ENCODE measurements at places on chromosomes 5 and 9.
A peak's percentile ranks its signal among the peaks of the same experiment; 100 is the strongest.

GRCh38 chr9:114120192-114121014, 21.3 kb upstream of the KIF12 start:
- DNase-seq, result no peak

DNA sequence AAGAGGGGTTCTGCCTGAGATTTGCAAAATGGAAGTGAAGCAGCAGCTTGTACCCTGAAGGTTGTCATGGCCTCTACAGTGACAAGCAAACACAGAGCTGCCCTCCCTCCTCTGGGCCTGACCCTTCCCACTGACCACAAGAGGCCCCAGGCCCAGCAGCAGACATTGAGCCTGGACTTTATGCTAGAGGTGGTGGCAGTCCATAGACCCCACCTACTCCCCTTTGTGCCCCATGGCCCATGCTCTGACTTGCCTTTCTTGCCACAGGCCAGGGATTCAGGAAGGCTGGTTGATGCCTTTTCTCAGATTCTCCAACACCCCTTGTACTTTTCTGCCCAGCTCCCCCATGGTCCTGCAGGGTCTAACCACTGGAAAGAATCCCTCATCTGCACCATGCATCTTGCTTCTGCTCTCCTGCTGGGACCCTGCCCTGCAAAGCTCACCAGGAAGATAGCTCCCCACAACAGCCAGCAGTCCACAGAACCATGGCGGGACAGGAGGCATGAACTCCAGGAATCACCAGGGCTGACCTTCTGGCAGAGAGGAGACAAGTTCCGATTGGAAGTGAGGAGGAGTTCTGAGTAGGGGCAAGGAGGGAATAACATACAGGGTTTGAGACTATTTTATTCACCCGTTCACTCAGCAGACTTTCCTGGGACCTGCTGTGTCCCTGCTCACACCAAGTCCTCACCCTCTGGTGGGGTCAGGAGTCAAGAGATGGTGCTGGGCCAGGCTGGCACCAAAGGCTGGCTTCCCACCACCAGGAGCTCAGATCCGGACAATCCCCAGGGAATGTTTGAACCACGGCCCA, 263.8 kb downstream of the SYK start:
- DNase-seq, result no peak

- no peak for DNase-seq
These were observed 315.1 kb downstream of the CCDC171 start for GRCh38 chr9:15867988-15868387.

- no peak for DNase-seq
These were observed 28.4 kb downstream of the ZDHHC11B start for GRCh38 chr5:756171-756570.

DNA sequence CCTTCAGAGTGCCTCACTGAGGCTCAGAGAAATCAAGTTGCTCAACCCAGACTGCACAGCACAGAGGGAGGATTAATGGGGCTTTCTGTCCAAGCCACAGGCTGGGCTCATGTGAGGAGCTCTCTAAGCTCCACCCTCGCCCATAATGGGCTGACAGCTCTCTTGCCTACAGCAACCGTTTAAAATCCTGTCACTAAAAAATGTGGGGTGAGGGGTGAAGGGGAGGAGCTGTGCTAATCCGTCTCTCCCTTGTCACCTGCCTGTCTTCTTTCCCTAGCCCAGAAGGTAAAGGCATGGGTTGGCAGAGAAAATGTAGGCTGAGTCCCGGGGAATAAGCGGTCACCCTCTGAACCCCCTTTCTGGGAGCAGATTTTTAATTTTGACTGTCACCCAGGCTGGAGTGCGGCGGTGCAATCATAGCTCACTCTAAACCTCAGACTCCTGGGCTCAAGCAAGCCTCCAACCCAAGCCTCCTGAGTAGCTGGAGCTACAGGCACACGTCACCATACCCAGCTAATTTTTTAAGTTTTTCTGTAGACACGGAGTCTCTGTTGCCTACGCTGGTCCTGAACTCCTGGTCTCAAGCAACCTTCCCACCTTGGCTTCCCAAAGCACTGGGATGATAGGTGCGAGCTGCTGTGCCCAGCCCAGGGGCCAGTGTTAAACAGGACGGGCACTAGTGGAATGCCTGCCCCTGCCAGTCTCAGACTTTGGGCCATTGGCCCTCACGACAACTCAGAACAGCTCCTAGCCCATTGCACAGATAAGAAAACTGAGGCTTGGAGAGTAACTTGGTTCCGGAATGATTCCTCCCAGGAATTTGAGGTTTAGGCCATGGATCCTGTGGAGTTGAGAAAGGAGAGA, 89.5 kb downstream of the LMX1B start:
- DNase-seq, result no peak

- DNase-seq, result peak; percentile 23
These were observed 10.4 kb downstream of the AMACR start for GRCh38 chr5:33997331-33997983.

DNA sequence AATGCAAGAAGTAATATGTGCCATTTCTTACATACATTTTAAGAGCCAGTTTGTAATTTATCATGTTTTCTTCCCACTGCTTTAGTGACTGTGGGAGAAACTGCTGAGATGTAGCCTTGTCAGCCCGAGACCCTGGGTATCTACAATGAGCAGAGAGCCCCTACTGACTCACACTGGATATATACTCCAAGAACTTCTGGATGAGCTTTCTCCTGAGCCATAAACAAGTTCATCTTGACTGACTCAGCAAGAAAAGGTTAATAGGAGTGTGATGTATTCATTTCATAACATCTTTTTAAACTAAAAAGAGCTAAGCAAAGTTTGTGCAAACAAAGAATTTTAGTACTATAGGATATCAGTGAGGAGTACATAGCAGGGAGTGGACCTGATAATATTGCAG, 182.5 kb downstream of the EDIL3 start:
- DNase-seq, result no peak

DNA sequence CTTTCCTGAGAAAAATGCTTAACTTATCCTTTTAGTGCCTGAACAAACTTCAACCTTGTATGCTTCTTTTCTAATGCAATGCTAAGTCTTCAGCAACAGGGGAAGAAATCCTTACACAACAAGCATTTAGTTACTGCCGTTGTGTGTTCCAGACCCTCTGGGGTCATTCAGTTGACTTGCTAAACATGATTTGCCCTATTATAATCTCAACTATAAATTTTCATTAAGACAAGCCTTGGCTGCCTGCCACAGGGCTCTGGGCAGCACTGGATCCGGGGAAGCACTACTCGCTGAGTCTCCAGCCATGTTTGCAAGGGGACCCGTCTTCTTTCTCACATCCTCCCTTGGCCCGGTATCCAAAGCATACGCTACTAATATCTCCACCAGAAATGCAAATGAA, 58.1 kb downstream of the PTCH1 start:
- DNase-seq, result no peak

GRCh38 chr5:78753093-78753531, 104.5 kb upstream of the LHFPL2 start:
- no peak for DNase-seq

DNA sequence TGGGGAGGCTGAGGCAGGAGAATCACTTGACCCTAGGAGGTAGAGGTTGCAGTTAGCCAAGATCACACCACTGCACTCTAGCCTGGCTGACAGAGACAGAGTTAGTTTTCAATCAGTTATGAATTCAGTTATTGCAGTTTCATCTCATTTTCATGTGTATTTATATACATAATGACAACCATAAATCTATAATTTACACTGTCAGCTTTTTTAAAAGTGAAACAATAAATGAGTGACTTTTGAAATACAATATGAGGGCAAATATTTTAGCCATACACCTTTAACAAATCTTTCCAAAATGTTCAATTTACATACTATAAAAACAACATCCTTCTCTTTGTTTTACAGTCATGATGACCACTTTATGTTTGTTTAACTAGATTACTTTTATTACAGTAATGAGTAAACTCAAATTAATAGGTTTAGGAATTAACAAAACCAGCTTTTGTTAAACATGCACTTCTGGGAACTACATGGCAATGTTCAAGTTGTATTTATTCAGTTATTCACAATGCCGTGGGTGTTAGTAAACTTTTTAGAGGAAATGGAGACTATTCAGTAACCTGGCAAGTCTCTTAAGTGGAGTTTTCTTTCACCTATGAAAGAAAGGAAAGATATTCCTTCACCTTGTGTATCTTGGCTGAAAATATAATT, 12.7 kb downstream of the TYRP1 start:
- no peak for DNase-seq
